CD4-positive, alpha-beta T cell treated with Interleukin-15 for 1 hour (primary cell): ENCODE measurements at places on chromosomes 6 and 20.

- no peak for DNase-seq
These were observed 712 bp downstream of the ABHD16A start for GRCh38 chr6:31702405-31702818.

DNA sequence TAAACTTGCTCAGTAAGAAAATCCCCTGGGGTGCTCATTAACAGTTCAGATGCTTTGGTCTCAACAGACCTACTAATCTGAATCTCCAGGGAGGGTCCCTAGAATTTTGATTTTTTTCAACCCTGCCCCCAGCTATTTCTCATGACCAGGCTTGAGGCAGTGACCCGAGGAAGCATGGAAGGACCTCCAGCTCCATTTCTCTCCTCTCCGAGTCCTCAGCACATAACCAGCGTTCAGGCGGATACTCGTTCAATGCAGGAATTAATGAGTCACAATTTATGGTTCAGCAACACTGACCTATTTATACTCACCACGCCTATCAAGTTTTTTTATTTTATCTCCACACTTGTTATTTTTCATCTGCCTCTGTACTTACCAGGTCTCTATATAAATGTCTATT, 369.2 kb upstream of the CDH4 start:
- no peak for DNase-seq

GRCh38 chr6:151340219-151340978, 51.0 kb downstream of the ZBTB2 start:
- DNase-seq = no peak

DNA sequence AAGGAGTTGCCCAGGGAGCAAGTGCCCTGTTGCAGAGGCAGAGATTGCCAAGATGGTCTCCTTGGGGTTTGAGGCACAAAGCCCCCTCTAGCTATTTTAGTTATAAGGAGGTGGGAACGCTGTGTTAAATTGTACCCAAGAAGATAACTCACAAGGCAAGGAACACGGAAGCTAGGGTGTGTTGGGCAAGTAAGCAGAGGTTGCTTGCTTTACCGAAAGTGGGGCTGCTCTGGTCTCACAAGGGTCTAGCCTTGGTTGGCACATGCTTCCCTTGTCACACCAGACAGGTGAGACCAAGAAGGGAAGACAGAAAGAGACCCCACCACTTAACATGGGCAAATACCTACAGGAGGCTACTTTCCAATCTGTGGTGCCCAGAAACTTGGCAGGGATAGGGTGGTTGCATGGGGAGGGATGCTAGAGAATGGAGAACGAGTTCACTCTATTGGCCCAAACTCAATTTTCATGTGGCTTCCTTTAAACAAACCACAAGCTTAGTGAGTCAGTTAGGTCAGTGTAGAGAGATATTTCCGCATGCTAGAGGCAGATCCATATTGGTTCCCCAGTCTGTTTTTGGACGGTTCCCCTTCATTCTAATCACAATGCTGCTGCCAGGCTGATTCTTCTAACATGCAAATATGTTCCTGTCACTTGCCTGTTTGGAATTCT, 42.4 kb downstream of the PLAGL1 start:
- no peak for DNase-seq

DNA sequence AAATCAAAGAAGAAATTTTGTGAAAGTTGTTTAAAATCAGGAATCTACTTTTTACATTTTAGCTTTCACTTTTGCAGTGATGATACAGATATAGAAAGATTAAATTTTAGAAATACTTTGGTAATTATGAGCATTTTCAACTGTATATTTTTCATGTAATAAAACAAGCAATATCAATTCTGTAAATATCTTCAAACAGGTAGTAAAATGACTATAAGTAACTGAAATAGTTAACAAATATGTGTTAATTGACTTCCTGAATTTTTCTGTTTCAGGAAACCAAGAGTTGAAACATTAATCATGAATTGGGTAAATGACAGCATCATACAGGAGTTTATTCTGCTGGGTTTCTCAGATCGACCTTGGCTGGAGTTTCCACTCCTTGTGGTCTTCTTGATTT, at the start of gene OR2B6:
TSS of gene OR2B6 (plus strand) at position 301 of the 400 bp plus-strand sequence. CDS start at position 301, 0 bp downstream.
- no peak for DNase-seq

- DNase-seq = no peak
These were observed 454.3 kb downstream of the BTBD3 start for GRCh38 chr20:12371990-12372389.

- no peak for DNase-seq
These were observed 61.4 kb upstream of the ASIP start for GRCh38 chr20:34179637-34180360.

DNA sequence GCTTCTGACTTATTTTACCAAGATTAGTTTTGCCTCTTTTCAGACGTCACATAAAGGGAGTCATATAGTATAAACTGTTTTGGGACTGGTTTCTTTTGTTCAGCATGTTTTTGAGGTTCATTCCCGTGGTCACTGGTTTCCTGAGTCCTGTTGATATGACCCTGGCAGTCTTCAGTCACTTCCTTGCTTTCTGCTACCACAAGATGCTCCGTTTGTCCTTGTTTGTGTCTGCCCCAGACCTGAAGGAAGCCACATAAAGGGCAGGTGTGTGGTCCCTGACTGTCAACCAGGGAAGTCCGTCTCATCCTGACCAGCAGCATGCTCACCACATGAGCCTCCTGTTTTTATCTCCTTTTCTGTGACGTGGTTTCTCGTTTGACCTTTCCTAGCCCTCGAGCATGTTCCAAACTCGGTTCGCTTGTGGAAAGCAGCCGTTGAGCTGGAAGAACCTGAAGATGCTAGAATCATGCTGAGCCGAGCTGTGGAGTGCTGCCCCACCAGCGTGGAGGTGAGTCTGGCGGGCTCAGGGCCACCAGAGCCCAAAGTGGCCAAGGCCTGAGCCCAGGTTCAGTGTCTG, 26.1 kb upstream of the C20orf204 start:
- no peak for DNase-seq

DNA sequence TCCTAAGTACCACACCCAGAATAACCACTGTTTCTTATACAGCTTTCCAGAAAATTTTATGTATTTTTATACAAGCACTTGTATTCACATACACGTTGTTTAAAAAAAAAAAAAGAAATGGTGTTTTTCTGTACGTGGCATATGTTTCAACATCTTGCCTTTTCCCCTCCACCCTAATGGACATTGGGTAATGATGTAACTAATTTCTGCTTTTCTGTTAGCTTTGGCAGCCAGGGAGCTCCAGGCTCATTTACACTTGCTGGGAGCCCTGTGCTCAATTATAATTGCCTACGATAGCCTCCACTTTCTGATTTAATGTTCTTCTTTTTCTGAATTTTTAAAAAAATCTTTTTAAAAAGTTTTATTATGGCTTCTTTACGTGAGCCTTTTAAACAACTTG, 352.4 kb downstream of the UTRN start:
- DNase-seq = no peak

DNA sequence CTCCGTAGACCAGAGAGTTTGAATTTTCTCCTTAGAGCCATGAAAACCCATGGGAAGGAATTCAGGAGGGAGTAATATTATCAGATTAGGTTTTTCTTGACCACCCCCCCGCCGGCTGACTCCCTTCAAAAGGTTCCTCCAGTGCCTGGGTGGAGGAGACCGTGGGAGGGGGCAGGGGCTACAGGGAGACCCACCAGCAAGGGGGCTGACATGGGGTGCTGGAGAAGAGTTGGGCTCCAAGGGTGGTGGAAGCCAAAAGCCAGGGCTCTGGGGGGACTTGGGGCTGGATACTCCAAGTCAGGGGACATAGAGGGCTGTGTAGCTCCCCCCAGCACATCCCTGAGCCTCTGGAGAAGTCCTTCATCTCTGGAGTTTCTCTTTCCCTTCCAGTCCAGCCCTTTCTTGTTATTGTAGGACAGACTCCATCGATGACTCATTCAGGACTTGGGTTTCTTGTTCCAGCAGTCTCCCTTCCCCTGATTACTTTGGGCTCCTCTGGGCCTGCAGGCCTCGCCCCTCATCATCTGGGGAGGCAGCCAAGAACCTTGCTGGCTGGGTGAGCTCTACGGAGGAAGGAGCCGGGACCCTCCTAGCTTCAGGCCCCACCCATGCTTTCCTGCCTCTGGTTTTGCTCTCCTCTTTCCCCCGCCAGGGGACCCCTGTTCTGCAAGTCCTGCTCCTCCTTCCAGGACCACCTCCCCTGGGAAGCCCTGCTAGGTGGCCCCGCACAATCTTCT, 10.5 kb upstream of the KIAA1755 start:
- no peak for DNase-seq

DNA sequence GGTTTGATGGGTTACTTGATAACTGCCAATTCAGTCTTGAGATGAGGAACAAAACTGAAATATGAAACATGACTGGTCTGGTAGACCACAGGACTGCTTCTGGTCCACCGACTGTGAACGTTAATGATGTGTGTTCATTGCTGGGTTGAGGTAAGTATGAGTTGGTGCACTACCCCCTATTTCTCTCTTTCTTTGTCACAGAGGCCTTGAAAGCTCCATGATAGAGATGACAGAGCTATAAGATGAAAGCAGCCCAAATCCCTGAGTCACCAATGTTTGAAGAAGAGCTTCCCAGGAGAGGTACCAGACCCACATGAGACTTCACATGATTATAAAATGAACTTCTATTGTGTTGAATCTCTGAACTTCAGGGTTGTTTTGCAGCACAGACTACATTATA, 555.5 kb downstream of the PTPRT start:
- no peak for DNase-seq

- DNase-seq = no peak
These were observed 107.2 kb downstream of the CHD6 start for GRCh38 chr20:41510847-41511450.

- DNase-seq = no peak
These were observed 166.4 kb downstream of the ATXN1 start for GRCh38 chr6:16594849-16595248.

GRCh38 chr6:36052097-36052496, 24.5 kb downstream of the MAPK14 start:
- no peak for DNase-seq

DNA sequence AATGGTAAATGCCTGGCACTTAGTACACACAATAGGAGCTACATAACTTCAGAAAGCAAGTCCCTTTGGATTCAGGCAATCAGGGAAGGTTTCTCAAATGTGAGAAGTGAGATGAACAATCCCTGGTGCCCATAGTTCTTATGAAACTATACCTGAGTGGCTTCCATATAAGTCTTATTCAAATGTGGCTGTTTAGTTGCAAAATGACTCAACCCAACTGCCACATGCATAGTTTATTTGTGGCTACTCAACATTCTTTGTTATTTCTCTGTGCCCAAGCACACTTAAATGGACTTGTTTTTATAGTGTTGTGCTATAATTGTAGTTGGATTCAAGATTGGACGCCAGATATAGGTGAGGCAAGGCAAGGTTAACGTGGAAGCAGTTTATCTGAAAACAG, 93.7 kb upstream of the ATXN1 start:
- DNase-seq = no peak

DNA sequence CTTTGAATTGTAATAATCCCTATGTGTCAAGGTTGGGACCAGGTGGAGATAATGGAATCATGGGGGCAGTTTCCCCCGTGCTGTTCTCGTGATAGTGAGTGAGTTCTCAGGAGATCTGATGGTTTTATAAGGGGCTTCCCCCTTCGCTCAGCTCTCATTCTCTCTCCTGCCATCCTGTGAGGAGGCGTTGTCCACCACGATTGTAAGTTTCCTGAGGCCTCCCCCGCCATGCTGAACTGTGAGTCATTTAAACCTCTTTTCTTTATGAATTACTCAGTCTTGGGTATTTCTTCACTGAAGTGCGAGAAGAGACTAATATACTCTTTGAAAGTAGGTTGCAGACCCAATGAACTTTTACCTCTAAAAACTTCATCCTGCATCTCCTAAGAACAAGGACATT, 39.2 kb upstream of the KCNG1 start:
- no peak for DNase-seq

GRCh38 chr6:119894811-119895210, 545.2 kb upstream of the MAN1A1 start:
- DNase-seq = no peak

GRCh38 chr20:5171064-5171789, 44.4 kb downstream of the CDS2 start:
- no peak for DNase-seq

- DNase-seq = no peak
These were observed 22.4 kb upstream of the RBM24 start for GRCh38 chr6:17258749-17259148.

DNA sequence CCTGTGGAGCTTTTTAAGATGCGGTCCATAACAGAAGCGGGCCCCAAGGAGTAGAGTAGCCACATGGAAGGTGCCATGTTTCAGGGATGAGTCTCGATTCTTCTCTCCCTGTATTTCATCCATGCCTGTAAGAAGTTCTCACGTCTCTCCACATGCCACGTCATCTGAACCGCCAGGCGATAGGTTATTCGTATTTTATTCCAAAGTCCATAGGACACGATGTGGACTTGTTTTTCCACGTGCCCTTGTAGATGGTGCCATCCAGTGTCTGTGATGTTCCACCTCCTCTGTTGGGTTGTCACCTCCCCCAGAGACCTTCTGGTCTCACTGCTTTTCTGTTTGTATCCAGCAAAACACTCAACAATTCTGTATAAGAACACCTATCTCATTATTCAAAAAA, 17.6 kb downstream of the HEBP2 start:
- no peak for DNase-seq

DNA sequence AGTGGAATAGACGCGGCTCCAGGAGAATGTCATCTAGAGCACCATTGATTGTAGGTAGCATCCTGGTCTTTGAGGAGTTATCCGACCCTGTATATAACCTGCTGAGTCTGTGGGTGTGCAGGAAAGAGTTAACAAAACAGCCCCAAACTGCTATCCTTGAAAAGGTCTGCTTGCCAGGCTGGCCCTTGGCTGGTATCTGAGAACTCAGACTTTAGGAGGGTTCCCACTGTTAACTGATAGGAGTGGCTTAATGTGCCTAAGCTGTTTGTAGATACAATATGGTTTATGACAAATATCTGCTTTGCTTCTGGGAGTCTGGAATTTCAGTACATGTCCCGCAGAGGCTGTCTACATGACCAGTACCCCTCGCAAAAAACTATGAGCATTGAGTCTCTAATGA, 27.6 kb upstream of the MCUR1 start:
- no peak for DNase-seq

DNA sequence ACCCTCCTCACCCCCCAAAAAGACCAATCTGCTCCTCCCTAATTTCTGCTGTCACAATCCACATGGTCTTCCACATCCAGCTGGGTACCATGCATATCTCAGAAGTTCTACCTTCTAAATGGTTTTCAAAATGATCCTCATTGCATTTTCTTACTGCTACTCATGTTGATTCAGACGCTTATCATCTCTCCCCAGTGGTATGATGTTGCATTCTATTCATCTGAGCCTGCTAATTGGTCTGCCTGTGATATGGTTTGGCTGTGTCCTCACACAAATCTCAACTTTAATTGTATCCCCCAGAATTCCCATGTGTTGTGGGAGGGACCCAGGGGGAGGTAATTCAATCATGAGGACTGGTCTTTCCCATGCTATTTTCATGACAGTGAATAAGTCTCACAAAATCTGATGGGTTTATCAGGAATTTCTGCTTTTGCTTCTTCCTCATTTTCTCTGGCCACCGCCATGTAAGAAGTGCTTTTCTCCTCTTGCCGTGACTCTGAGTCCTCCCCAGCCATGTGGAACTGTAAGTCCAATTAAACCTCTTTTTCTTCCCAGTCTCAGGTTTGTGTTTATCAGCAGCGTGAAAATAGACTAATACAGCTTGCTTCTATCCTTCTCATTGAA, 41.4 kb upstream of the CLIC5 start:
- no peak for DNase-seq

- DNase-seq = peak; percentile 62
These were observed 21.3 kb upstream of the HFE start for GRCh38 chr6:26065952-26066380.
